Chondrocyte (in vitro differentiated cells): ENCODE measurements at places on chromosomes 11 and 22. TPM values are rescaled to one million over a fixed set of nuclear protein-coding genes. Genes with fewer than 3 reads are reported as not detected.
A peak's percentile ranks its signal among the peaks of the same experiment; 100 is the strongest.

GRCh38 chr22:26679003-26679629, 21.7 kb downstream of the MIAT start:
- DNase-seq: no peak

- no peak for DNase-seq
These were observed 2.3 kb downstream of the MTFP1 start for GRCh38 chr22:30427871-30428270.

GRCh38 chr22:23047265-23047664, 23.1 kb upstream of the GNAZ start:
- peak; percentile 38 for DNase-seq

- DNase-seq: peak; percentile 70
These were observed 6.9 kb downstream of the SCGB1C1 start for GRCh38 chr11:199782-200181.

DNA sequence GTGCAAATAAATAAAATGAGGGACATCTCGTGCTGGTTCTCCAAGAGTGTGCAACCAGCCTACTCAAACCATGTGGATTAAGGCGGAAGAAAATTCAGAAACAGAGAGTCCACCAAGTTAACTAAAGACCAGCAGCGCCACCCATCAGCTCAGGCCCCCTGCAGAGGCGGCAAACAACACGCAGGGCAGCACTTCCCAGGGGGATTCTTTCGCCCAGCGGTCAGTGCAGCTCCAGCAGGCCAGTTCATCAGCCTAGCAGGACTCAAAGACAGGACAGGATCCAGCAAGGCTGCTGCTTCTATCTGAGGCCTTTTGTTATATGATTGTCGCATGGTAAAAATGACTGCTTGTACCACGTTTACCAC, 51.7 kb downstream of the PACSIN2 start:
- no peak for DNase-seq

GRCh38 chr11:62344210-62344609, 7.0 kb downstream of the ASRGL1 start:
- no peak for DNase-seq

DNA sequence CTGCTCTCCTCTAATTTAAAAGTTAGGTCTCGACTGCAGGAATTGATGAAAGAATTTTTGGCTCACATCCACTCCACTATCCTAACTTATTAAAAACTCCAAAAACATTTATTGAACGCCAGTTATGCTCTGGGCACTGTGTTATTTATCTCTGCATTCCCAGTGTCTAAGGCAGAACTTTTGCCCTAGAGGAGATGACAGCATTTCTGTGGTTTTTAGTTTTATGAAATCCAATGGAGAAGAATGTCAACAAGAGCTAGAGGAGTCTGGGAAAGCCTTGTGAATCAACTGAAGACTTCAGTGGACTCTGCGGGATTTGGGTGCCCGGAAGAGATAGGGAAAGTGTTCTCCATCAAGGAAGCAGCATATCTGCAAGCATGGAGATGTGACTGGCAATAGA, 217.0 kb upstream of the PGR start:
- no peak for DNase-seq

DNA sequence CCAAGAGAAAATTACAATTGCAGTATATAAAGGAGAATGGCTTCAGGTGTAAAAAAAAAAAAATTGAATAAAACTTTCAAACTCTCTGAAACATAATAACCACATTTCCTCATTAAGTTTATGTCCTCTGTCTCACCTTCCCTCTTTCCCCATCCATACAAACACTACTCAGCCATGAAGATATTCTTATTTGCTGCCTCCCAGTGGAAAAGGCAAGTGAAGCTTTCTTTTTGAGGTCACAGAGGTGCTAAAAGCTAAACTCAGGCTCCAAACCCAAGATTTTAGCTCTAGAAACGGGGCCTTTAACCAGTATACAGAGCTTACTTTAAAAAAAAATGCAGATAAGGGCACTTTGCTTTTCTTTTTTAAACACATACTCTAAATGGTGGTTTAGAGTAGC, 1568.5 kb downstream of the FAM181B start:
- no peak for DNase-seq

DNA sequence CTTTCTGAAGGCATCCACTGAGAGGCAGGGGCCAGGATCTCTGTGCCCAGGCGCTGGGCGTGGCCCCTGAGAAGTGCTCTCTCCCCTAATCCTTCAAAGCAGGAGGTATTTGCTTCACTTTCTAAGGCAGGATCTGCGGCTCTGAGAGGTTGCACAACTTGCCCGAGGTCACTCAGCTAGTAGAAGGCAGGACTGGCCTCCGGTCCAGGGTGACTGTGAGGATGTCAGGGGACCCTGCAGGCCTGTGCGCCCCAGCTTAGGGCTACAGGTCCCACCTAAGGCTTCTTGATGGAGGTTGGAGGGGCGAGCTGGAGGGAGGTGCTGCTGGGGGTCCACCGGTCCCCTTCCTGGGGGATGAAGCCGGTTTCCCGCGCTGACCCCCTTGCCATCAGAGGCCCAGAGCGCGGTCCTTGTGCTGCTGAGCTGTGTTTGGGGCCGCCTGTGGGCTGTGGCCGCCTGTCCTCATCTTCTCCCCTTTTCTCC, 979 bp downstream of the SMIM38 start:
- DNase-seq: no peak

DNA sequence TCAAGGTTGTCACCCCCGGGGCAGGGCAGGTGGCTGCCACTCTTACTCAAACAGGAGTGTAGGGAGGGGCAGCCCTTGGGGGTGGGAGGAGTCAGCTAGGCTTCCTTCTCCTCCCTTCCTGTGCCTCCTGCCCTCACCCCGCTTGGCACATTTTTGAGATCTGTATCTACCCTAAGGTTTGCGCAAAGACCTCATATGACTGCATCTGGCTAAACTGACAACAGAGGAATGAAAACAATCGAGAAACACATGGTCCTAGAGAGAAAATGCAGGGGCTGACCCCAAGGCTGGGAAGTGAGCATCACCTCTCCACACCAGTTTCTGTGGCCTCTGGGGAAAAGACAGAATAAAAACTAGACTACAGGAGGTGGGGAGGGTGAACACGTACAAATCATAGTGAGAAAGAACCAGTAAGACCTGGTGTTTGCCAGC, 28.1 kb downstream of the IGSF9B start:
- DNase-seq: no peak

GRCh38 chr22:44037519-44038375, 13.6 kb downstream of the PARVB start:
- DNase-seq: no peak

DNA sequence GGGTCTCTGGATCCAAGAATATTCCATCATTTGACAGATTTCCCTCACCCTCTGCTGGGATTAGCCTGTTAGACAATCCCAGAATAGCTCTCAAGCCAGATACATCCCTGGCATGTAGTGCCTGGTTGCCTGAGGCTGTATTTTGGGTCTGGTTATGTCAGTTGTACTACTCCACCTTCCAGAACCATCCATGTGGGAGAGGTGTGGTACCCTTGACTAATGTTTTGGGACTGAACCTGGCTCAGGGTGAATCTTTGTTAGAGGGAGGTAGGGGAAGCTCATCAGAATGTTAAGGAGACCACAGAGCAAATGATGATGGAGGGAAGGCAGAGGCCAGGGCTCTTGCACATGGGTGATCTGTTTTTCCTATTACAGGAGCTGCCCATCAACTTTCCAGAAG, 5.2 kb downstream of the C11orf52 start:
- no peak for DNase-seq

The PPP1R14B gene
- total RNA-seq: 280 to 358 TPM (median 322 TPM) in 3 replicates

The OR8D4 gene
- total RNA-seq: not detected in 3 replicates
